NCI-H2171 treated with DMSO at 0.1 percent for 48 hours (cell line): ENCODE measurements at places on chromosomes 2 and 18.

- no peak for DNase-seq
These were observed 48.5 kb downstream of the DGKD start for GRCh38 chr2:233402789-233403188.

GRCh38 chr2:213232649-213233437, 51.4 kb upstream of the SPAG16 start:
- peak; percentile 57 for DNase-seq

DNA sequence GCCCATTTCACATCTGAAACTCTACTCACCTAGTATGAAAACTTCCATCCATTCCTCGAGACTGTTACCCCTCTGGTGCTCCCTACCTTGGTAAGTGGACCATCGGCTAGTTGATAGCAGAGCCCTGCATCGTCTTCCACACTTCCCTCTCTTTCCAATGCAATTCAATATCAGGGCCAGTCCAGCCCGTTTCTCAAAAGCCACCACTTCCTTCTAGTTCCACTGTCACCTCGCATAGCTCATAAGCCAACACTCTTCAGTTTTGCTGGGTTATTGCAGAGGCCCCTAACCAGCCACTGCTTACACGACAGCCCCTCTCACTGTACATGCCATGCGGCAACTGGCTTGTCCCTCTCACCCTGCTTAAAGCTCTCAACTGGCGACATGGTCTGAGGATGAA, 10.2 kb upstream of the ZNF407 start:
- DNase-seq: no peak

DNA sequence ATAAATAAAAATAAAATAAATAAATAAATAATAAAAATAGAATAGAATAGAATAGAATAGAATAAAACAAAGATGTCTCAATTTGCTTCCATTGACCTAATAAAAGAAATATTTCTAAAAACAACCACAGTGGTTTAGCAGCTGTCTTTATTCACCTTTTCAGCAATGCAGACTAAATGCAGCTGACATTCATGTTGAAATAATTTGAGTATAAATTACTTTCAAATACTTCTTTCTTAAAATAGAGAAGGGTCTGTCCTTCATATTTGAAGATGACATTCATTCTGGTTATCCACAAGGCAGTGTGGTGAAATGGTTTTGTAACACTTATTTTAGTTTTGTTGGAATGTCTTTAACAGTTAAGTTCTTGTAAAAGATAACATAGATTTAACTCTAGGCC, 469.4 kb downstream of the IRS1 start:
- DNase-seq: no peak

GRCh38 chr18:40109252-40110049, 1845.6 kb upstream of the PIK3C3 start:
- DNase-seq: peak; percentile 46

GRCh38 chr2:215817046-215817445, 196.3 kb downstream of the MREG start:
- DNase-seq: peak; percentile 2

- DNase-seq: peak; percentile 31
These were observed 1.0 kb downstream of the CNNM3 start for GRCh38 chr2:96816836-96817702.

DNA sequence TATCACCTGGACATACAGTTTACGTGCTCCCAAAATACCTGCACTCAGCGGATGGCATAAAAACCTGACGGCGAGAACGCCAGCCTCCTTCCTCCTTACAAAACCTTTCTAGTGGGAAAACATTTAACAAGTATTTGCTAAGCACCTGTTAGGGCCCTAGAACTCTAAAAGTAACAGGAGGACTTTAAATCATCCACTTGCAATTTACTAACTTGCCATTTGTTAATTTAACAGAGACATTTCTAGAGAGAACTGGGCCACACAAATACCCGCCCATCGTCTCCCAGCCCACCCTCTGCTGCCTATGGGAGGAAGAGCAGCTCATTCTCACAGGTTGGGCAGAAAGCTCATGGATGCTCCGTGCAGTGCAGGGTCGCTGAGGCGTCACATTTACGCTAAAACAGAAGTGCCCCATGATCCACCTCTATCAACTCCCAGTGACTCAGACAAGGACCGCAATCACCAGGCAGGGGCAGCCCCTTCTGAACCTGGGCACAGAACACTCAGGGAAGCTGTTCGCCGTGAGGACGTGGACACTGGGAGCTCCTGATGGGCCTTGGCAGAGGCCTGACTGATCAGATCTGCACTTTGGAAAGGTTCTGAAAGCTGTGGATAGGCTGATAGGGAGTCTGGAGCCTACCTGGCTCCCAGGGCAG, 106.9 kb downstream of the HDAC4 start:
- no peak for DNase-seq

- peak; percentile 24 for DNase-seq
These were observed 157.5 kb downstream of the CERS6 start for GRCh38 chr2:168613551-168613950.

DNA sequence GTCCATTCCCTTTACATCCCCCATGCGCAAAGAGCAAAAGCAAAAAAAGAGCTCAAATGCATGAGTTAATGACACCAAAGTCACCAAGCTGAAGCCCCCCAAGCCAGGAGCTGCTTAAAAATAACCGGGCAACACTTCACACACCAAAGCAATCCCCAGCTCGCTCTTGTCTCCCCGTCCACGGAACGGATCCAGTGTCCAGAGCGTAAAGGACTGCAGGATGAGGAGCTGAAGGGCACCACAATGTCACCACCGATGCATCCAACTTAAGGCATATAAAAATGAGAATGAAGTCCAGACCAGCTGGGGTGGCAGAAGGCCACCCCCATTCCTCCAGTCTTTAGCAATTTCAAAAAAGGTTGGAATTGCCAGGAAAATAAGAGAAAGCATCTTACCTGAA, 8.7 kb downstream of the SMAD7 start:
- no peak for DNase-seq

- DNase-seq: no peak
These were observed 123.6 kb upstream of the GPC1 start for GRCh38 chr2:240311821-240312220.

DNA sequence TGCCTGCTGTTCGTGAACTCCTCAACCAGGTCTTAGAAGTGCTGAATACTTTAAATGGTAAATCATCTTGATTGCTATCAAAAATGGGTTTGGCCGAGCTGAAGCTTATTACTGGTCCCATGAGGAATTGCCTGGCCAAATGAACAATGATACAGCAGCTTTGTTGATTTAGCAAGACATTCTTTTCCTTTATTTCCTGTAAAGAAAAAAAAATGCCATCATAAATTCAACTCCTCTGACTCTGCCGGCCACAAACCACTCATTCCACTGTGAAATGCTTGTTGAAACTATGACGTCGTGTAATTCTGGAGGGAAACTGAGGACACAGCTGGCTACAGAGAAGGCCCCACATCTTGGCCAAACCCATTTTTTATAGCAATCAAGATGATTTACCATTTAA, 74.2 kb upstream of the ID2 start:
- no peak for DNase-seq

- no peak for DNase-seq
These were observed 123.5 kb upstream of the ZFP36L2 start for GRCh38 chr2:43349904-43350303.

GRCh38 chr2:206211657-206212255, 52.1 kb downstream of the EEF1B2 start:
- no peak for DNase-seq

DNA sequence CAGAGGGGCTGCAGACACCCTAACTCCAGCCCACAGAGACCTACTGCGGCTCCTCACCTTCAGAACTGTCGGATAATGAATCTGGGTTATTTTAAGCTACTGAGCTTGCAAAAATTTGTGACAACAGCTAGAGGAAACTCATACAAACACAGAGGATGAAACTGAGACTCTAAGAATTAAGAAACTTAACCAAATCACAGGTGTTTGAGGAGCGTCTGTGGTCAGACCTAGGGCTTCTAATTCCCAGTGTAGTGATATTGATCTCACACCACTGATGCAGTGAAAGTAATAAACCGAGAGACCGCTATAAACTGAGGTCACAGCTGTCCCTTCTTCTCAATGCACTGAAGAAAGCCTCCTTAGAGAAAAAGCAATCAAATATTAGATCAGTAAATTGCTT, 110.1 kb downstream of the RGPD3 start:
- DNase-seq: peak; percentile 28

DNA sequence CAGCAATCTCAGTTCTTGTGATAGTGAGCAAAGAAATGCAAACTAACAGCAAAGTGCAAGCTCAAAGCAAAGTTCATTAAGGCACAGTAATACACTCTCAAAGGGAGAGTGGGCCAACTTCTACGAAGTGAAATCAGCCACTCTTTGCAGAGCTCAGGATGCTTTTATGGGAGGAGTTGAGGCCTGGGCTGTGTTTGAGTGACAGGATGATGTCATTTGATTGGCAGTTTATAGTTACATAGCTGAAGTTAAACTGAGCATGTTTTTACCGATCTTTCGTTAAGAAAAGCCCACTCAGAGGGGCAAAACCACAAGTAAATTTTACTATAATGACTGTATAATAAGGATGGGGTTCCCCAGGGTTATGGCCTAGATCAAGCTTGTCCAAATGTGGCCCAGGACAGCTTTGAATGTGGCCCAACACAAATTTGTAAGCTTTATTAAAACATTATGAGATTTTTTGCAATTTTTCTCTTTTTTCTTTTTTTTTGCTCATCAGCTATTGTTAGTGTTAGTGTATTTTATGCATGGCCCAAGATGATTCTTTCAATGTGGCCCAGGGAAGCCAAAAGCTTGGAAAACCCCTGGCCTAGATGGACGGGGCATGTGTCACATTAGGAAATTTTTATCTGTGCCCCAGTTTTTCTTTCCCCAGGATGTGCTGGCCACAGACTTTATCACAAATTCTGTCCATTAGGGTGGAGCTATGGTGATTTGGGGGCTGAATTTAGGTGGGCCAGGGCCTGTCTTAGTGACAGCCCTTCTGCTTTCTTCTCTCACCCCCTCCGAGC, 8.3 kb upstream of the DNAH7 start:
- DNase-seq: no peak

- DNase-seq: no peak
These were observed 451.3 kb upstream of the TMEFF2 start for GRCh38 chr2:192645811-192646598.

DNA sequence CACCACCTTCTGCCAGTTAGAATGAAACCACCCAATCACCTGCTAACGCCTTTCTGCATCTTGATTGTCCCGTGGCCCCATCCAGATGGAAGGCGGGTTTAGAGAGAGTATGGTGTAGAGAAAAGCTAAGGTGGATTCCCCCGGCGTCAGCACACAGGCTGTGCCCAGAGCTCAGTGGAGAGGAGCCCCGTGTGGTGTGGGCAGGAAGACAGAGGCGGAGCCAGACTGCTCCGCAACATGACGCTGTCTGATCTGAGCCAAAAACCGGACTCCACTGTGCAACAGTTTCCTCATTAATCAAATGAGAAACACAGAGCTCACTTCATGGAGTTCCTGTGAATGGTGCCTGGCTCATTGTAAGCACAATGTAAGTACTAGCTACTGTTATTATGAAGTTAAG, 448.1 kb upstream of the SMIM21 start:
- DNase-seq: no peak

GRCh38 chr2:204840504-204840903, 295.2 kb downstream of the PARD3B start:
- DNase-seq: no peak

GRCh38 chr18:21914739-21915319, 174.2 kb downstream of the MIB1 start:
- DNase-seq: peak; percentile 3

GRCh38 chr18:42156281-42156680, 201.2 kb downstream of the PIK3C3 start:
- DNase-seq: no peak

- no peak for DNase-seq
These were observed 9.8 kb upstream of the LRRFIP1 start for GRCh38 chr2:237617587-237617982.

DNA sequence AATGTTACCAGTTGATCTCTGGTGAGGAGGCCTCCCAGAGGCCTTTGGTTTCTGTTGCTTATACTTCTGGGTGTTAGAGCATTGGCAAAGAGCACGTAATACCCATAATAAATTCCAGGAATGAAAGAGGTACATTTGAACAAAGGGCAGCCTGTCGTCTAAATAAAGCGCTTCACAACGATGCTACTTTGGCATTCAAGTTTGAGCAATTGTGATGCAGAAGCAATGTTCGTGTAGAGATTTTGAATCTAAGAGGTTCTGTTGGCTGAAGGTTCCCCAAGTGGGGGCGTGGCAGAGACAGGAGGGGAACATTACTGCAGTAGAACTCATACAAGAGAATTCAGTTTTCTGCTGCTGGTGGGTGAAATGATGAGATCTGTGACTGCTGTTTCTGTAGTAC, 27.8 kb downstream of the ZNF532 start:
- DNase-seq: no peak

- DNase-seq: no peak
These were observed 63.2 kb upstream of the SPAG16 start for GRCh38 chr2:213220967-213221603.

DNA sequence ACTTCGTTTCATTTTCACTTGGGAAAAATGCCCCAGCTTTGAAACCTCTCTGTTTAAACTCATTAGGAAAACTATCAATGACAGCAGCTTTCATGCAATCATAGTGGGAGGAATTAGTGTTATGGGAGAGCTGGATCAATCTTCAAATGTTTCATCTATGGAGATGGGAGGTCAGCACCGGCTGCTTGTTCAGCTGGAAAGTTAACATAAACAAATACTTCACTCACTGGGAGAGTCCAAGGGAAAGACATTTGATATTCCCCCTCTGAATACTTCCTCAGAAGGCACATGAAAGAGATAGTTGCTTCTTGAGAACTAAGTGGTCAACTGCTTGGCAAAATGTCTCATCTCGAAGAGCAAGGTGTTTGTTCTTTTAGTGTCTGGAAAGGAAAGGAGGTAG, 7.3 kb downstream of the LYPD1 start:
- no peak for DNase-seq

- DNase-seq: no peak
These were observed 19.3 kb downstream of the INPP5D start for GRCh38 chr2:233079473-233079877.

- DNase-seq: no peak
These were observed 329.6 kb upstream of the ACVR2A start for GRCh38 chr2:147515213-147515612.

DNA sequence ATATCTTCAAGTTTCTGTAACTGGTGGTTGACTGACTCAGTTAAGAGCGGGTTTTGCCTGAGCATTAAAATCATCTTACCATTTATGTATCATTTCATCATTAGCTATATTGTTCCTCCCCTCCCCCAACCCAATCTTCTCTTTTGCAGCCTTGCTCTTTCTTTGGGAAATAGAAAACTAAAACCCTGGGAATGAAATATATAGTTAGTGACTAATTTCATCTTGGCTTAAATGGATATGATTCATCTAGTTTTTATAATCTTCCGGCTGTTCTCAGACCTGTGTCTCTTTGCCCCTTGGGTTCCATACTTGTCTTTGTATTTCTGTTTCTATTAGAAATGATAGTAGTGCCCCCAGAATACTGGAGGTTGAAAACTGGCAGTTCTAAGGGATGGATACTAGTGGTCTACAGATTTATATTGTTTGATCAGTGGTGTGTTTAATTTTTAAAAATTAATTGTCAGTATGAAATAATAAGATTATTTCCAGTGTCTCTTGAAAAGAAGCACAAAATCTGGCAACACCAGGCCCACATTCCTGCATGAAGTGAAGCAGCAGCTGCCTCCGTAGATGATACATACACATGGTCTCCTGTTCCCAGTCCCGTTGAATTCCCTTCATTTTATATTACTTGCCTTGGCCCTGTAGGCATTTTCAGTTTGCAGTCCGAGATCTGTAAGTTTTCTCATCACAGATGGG, 44.5 kb downstream of the PHLPP1 start:
- no peak for DNase-seq

GRCh38 chr2:219615894-219616293, 11.5 kb upstream of the SLC4A3 start:
- no peak for DNase-seq

GRCh38 chr2:212359425-212360067, 179.1 kb downstream of the ERBB4 start:
- DNase-seq: no peak

- DNase-seq: no peak
These were observed 124.8 kb downstream of the DTNA start for GRCh38 chr18:34834897-34835296.
